Lower lobe of right lung (tissue), 2 donors: ENCODE measurements at places on chromosomes 2 and 18. TPM values are rescaled to one million over a fixed set of nuclear protein-coding genes. Genes with fewer than 3 reads are reported as not detected.

DAPL1 gene
- not detected for total RNA-seq

SLC40A1 gene
- total RNA-seq = 135 TPM

BOLL gene
- total RNA-seq = not detected

SKOR2 gene
- total RNA-seq = not detected

SCYGR4 gene
- not detected for total RNA-seq

DNA sequence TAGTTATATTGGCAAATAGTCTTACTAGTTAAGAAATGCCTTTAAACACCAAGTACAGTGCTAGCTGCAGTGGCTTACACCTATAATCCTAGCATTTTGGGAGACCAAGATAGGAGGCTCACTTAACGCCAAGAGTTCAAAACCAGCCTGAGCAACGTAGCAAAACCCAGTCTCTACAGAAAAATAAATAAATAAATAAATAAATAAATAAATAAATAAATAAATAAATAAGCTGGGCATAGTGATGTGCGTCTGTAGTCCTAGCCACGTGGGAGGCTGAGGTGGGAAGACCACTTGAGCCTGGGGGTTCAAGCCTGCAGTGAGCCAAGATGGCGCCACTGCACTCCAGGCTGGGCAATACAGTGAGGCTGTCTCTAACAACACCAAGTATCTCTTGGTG lies 158.6 kb upstream of the ALPP start:
- no peak for DNase-seq

DNA sequence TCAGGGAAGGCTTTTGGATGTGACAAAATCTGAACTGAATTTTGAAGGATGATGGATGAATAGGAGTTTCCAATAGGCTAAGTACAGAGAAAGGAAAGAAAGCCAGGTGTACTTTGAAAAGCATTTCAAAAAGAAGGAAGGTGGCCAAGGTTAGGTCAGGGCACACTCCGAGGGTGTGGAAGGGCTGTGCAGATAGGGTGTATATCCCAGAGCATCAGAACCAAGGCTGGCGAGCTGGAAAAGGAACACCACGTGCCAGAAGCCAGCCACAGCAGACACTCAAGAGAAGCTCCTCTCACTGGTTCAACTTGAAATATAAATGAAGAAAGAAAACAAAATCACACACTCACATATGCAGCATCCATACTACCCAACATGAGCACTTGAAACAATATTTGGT lies 51.0 kb downstream of the RPL31 start:
- no peak for DNase-seq

- no peak for DNase-seq
These were observed 493.2 kb downstream of the PID1 start for GRCh38 chr2:228777855-228778355.

- no peak for DNase-seq
These were observed 115.8 kb upstream of the PDE1A start for GRCh38 chr2:182542501-182543258.

GRCh38 chr18:78995740-78996395 lies 16.2 kb downstream of the SALL3 start:
- no peak for DNase-seq
